Tibial artery (tissue), 4 donors: ENCODE measurements at places on chromosomes 7 and 10.
A peak's percentile ranks its signal among the peaks of the same experiment; 100 is the strongest.

DNA sequence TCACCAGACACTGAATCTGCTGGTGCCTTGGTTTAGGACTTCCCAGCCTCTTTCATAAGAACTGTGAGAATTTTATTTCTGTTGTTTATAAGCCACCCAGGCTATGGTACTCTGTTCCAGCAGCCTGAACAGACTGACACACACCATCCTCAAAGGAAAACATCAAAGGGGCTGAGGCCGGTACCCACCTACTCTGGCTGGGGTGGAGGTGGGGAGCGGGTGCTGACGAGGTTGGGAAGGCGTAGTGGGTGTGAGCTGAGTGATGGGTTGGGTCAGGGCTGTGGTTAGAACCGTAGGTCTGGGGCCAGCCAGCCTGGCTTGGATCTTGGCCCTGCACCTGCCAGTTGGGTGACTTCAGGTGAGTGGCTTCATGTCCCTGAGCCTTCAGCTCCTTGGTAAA, 136.3 kb downstream of the SH3PXD2A start:
- no peak for DNase-seq
- no peaks in the 10 kb centered on the region for H3K4me1 ChIP-seq
- no peak overlapping the region for H3K4me3 ChIP-seq
- H3K27ac ChIP-seq, result no peak overlapping the region

GRCh38 chr7:145252031-145252430, 416.2 kb upstream of the TPK1 start:
- no peak overlapping the region for H3K4me3 ChIP-seq
- no peaks in the 10 kb centered on the region for H3K4me1 ChIP-seq
- H3K36me3 ChIP-seq, result no peaks in the 10 kb centered on the region
- H3K27ac ChIP-seq, result no peak overlapping the region
- no peak for DNase-seq

- no peak for DNase-seq
- H3K27me3 ChIP-seq, result no peaks in the 10 kb centered on the region
- H3K27ac ChIP-seq, result no peak overlapping the region
- H3K4me3 ChIP-seq, result no peak overlapping the region
- H3K36me3 ChIP-seq, result no peaks in the 10 kb centered on the region
- H3K4me1 ChIP-seq, result peaks cover 3% of the 10 kb centered on the region
Measured at GRCh38 chr7:139494835-139495579, 11.5 kb upstream of the KLRG2 start.

DNA sequence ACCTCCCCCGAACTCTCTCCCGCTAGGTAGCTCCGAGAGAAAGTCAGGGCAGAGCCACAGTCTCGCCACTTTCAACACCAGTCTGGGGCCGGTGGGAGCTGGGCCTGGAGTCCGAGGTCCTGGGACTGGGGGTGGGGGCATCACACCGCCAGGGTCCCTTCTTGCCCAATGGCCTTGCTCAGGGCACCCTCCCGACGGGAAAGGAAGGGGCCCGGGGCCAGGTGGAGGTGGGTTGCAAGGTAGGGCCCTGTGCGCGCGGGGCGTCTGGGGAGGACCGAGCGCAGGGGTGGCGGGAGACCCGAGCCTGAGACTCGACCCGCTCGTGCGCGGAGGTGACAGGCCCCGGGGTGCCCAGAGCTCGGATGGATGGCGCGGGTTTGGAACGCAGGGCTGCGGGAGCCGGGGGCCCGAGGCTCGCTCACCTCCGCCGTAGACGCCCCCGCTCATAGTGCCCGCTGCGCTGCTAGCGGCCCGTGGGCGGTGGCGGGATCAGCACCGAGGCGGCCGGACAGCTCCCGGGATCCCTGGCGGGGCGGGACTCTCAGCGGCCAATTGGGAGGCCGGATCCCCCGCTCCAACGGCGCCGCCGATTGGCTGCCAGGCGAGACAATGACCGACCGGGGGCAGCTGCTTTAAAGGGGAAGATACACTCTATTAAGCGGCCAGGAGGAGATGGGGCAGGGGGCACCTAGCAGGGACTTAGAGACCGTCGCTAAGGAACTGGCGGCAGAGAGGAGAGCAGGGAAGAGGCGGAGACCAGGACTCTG, at the start of gene ACTL6B:
ACTL6B (minus strand) TSS at position 541 of the 767 bp plus-strand sequence; CDS start at position 447, 94 bp downstream.
- no peak for DNase-seq
- no peak within 1 kb of the TSS for H3K4me3 ChIP-seq
- H3K36me3 ChIP-seq, result no peaks in the 10 kb centered on the region
- H3K27ac ChIP-seq, result no peak within 1 kb of the TSS
- H3K27me3 ChIP-seq, result no peaks in the 10 kb centered on the region

GRCh38 chr7:75819711-75820110, 6.1 kb upstream of the CCL24 start:
- DNase-seq, result no peak
- H3K36me3 ChIP-seq, result no peaks in the 10 kb centered on the region
- no peak overlapping the region for H3K4me3 ChIP-seq
- H3K27me3 ChIP-seq, result no peaks in the 10 kb centered on the region

- no peak overlapping the region for H3K4me3 ChIP-seq
- peaks cover 27% of the 10 kb centered on the region for H3K36me3 ChIP-seq
- H3K27me3 ChIP-seq, result no peaks in the 10 kb centered on the region
- H3K4me1 ChIP-seq, result no peaks in the 10 kb centered on the region
Measured at GRCh38 chr7:105623906-105624305, 42.6 kb upstream of the EFCAB10 start.

DNA sequence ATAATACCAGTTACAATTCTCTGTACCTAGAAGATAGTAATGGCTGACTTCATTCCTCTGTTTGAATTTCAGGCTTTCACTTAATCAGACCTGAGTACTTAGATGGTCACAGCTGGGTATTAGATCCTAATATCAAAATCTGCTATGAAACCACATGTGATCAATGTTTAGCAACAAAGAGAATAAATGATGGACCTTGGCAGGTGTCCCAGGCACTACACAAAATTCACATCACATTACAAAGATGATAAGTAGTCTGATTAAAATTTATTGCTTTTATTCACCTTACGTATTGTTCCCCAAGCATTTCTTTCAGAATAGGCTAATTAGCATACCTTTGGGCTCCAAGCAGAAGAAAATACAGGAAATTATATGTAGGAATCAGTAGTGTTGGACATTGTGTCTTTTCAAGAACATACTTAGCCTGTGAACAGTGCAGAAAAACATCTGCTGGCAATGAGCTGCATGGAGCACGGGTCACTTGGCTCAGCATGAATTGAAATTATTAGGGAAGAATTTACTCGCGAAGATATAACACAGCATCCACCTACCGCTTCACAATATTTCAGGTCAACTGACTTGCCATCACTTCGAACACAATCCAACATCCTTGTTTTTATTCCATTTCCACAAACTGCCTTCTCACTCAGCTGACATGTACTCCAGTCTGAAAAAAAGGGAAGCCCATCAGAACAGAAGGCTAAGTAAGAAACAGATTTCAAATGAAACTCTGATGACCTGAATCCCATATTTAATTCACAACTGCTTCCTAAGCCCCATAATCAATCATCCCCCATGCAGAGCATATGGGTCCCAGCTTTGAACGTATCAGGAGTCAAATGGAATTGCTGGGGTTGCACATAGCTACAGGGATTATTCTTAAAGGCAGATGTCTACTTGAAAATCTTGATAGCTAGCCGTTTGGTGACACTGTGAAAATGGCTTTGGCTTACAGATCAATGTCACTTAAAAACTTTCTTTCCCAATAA, 421.0 kb downstream of the THSD7A start:
- H3K27me3 ChIP-seq, result no peaks in the 10 kb centered on the region
- DNase-seq, result no peak
- no peaks in the 10 kb centered on the region for H3K36me3 ChIP-seq

DNA sequence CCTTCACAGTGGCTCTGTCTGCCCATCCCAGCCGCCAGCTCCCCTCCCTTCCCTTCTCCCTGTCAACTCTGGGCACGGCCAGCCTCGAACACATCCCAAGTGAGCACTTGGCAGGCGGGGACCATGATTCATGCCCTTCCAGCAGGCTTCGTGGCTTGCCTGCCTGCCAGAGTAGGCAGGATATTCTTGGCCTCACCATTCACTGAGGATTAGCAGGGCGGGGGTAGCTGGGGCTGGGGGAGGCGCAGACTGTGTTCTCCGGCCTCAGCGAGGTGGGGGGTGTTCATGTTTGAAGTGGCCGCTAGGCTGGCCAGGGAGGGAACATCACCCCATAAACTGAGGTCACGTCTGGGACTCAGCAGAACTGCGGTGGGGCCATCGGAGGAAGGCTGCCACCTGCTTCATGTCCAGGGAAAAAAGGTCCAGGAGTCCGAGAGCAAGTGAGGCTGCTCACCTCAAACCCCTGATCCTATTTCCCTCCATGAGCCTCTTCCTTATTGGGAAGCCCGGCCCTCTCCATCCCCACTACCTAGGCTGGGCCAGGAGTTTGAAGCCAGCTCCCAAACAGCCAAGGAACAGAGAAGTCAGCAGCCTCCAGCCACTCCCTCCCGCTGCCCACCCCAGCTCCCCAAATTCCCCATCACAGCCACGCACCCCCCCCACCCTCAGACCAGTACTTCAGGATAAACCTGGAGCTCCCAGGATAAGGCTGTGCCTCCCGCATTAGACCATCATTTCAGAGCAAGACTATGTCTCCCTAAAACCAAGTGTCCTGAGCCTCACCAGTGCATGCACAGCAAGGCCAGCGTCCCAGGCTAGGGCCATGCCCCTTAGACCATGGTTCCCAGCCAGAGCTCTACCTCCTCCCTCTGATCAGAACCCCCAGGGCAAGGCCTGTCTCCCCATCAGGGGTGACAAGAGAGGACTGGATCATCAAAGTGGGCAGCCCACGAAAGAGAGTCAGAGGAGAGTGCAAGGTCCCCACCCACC, 42.8 kb upstream of the RABGEF1 start:
- peak; percentile 92 for DNase-seq
- H3K36me3 ChIP-seq, result peaks cover 8% of the 10 kb centered on the region
- H3K4me3 ChIP-seq, result no peak overlapping the region

DNA sequence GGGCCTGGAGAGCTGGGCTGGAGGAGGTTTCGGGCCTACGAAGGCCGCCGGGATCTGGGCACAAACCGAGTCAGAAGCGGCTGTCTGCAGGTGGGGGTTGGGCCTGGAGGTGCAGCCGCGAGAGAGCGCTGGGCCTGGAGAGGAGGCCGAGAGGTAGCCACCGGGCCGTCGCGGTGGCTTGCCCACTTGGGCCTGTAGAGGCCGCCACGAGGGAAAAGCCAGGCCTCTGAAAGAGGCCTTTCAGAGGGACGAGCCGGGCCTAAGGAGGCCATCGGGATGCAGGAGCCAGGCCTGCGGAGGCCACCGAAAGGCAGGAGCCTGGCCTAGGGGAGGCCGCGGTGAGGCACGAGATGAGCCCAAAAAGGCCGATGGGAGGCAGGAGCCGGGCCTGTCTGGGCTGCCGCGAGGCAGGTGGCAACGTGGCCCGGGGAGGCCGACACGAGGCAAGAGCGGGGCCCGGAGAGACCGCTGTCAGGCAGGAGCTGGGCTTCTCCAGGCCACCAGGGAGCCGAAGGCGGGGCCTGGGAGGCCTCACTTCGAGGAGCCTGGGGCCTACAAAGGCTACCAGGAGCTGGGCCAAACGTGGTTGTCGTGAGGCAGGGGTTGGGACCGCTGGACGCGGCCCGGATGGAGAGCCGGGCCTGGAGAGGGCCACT, 25.6 kb downstream of the MDH2 start:
- peaks cover 6% of the 10 kb centered on the region for H3K4me1 ChIP-seq
- no peaks in the 10 kb centered on the region for H3K36me3 ChIP-seq
- no peak overlapping the region for H3K4me3 ChIP-seq
- no peak overlapping the region for H3K27ac ChIP-seq
- DNase-seq, result no peak

- H3K27ac ChIP-seq, result no peak overlapping the region
- H3K4me3 ChIP-seq, result no peak overlapping the region
- H3K27me3 ChIP-seq, result no peaks in the 10 kb centered on the region
- no peaks in the 10 kb centered on the region for H3K4me1 ChIP-seq
- H3K36me3 ChIP-seq, result no peaks in the 10 kb centered on the region
Measured at GRCh38 chr7:124457841-124458240, 307.8 kb downstream of the GPR37 start.

DNA sequence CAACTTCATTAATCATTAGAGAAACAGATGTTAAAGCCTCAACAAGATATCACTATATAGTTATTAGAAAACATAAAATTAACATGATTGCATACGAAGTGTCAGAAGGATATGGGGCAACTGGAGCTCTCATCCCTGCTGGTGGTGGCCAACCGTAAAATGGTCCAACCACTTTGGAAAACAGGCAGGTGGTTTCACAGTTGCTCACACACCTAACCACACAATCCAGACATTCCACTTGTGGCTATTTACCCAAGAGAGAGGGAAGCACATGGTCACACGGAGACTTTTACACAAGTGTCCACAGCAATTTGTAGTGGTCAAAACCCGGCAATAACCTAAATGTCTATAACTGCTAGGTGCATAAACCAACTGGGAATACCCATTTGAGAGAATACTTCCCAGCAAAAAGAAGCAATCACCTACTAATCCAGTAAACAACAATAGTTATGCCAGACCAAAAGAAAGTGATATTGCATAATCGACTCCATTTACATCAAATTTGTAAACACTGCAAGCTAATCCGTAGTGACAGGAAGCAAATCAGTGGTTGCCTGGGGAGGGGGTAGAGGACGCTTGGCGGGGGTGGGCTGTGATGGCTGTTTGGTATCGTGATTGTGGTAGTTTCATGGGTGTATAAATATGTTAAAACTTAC, 91.8 kb downstream of the LARP4B start:
- peaks cover 60% of the 10 kb centered on the region for H3K36me3 ChIP-seq
- H3K27me3 ChIP-seq, result no peaks in the 10 kb centered on the region
- DNase-seq, result no peak
- H3K4me1 ChIP-seq, result no peaks in the 10 kb centered on the region
- H3K27ac ChIP-seq, result no peak overlapping the region
- no peak overlapping the region for H3K4me3 ChIP-seq

- no peak overlapping the region for H3K4me3 ChIP-seq
- H3K36me3 ChIP-seq, result no peaks in the 10 kb centered on the region
- DNase-seq, result no peak
- peak overlapping the region; percentile 74 for H3K27ac ChIP-seq
- H3K27me3 ChIP-seq, result no peaks in the 10 kb centered on the region
Measured at GRCh38 chr10:3853016-3853415, 68.0 kb upstream of the KLF6 start.

DNA sequence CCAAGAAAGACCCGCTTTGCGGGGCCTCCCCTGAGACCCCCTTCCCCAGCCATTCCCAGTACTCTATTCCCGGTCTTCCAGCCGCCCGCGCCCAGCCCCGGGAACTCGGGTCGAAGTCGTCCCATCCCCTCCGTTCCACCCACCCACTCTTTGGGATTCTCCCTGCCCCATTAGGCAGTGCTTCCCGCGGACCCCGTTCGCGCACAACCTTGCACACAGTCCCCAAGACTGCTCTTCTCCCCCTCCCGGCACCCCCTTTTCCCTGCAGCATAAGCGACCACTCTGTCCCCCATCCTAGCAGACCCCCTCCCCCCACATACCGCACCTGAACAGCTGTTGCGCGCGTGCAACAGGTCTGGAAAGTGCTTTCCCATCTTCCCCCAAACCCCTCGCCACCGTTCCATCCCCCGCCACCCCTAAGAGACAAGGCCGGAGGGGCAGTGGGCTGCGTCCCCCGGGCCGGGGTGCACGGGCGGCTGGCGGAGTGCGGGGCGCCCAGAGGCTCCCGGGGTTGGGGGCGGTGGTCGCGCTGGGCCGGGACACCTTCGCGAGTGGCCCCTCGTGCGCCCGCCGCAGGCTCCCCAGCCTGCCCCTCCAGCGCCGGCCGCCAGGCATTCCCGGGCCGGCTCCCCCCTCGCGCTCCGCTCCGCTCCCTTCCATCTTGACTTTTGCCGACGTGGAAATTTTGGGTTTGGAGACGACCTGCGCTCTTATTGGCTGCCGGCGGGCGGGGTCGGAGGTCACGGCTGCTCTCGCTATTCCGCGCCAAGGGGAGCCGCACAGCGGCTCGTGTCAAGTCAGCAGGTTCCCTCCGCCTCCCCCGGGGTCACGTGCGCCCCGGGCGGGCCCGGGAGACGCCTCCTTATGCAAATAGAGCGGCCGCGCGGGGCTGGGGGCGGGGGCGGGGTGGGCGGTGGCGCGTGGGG, 201.2 kb upstream of the NFE2L3 start:
- no peak overlapping the region for H3K27ac ChIP-seq
- peak overlapping the region; percentile 85 for H3K4me3 ChIP-seq
- peaks cover 5% of the 10 kb centered on the region for H3K27me3 ChIP-seq
- H3K4me1 ChIP-seq, result peaks cover 22% of the 10 kb centered on the region
